ENCODE measurements at places on chromosomes 2 and 18.
A peak's percentile ranks its signal among the peaks of the same experiment; 100 is the strongest.

GRCh38 chr2:25388491-25388890 lies 46.8 kb upstream of the DNMT3A start:
- no peak for DNase-seq

DNA sequence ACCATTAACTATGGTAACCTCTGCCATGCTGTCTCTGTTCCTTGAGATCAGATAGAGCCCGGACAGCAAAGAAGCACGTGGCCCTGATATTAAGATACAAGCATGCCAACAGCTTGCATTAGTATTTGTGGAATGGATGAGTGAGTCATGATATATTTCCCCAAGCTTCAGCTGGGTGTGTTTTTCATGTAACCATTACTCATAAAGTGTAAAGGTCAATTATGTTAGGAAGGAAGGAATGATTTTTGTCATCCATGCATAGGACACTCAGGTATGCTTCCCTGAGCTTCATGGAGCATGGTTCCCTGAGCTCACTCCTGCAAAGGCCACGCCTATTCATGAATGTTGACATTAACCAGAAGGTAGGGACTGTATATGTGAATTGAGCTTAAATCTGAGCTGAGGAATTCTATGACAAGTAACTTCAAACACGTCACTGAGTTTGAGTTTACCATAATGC lies 74.6 kb downstream of the ARL4C start:
- peak; percentile 52 for DNase-seq

DNA sequence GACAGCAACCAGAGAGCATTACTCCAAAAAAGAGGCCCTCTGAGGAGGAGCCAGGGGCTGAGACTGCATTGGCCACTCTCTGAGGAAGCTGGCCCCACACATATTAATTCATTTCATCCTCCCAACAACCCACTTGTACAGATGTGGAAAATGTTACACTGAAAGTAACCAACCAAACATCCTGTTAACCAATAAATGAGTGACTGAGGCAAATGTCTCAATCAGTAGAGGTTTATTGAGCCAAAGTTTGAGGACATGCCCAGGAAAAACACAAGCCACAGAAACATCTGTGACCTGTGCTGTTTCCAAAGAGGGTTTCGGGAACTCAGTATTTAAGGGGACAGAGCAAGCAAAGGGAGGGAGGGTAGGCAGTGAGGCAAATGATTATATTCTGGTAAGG lies 53.0 kb downstream of the SKA1 start:
- no peak for DNase-seq

DNA sequence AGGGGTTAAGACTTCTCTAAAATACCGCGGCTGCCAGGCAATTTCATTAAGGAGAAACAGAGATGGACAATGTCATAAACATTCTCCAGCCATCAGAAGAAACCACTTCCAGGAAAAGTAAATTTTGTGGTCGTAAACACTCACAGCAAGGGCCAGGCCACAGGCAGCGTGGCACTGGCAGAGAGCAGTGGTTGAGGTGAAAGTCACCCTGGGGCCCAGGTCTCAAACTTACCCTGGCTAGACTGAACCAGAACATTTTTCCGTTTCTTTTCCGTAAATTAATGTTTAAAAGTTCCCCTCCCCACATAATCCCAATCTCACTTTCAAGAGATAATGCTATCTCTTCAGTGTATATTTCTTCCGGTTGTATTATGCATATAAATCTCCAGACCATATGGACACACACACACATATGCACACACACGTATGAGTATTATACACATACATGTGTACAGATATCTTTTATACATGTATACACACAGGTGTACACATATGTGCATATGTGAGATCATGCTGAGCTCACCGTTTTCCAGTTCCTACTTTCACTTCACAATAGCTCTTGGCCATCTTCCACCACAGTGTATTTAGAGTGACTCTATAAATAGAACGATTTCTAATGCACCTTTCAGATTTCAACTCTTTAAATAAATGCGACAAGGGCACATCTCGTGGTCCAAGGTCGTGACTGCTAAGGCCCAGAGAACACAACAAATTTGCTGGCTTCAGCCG lies 90.1 kb downstream of the MALT1 start:
- DNase-seq, result no peak

All from AG09319 (cell line).